ENCODE measurements at places on chromosomes 7 and 10.

GRCh38 chr7:29924684-29925083 lies 64.9 kb downstream of the SCRN1 start:
- no peak for DNase-seq

- no peak for DNase-seq
Measured at GRCh38 chr7:87567052-87567451, 33.6 kb downstream of the ABCB1 start.

DNA sequence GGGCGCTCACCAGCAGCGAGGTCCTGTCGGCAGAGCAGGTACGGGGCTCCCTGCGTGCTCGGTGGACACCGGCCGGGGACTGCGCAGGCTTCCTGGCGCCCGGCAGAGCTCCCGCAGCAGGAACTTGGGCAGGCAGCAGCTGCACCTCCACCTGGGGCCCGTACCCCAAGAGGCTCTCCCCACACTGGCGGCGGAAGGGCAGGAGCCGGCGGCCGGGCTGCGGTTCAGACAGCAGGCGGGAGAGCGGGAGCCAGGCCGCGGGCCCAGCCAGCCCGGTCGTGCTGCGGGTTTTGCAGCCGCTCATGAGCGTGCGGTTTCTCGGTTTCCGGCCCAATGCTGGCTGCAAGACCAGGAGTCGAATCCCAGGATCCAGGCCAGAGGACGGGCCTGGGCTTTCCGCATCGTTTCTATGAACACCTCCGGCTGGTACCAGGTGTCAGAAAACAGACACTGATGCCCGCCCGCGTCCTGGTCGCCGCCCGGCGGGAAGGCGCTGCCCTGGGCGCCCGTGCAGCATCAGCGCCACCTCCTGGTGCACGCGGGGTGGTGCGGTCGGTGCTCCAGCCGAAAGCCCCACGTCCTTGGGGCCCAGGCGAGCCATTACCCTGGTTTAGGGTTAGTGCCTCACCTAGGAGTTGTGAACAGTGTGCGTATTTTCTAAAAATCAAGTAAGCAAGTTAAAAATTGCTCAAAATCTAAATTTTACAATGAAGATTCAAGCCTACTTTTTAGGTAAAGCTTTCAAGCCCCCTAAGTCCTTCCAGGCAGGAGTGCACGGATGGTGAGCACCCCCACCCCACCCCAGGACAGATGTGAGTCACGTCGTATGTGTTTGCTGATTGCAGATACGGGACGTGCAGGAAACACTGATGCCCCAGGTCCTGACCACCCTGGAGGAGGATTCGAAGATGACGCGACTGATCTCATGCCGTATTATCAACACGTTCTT lies 47.4 kb upstream of the PRKAR1B start:
- peak; percentile 58 for DNase-seq

- no peak for DNase-seq
Measured at GRCh38 chr10:127612-128432, 7.4 kb upstream of the ZMYND11 start.

DNA sequence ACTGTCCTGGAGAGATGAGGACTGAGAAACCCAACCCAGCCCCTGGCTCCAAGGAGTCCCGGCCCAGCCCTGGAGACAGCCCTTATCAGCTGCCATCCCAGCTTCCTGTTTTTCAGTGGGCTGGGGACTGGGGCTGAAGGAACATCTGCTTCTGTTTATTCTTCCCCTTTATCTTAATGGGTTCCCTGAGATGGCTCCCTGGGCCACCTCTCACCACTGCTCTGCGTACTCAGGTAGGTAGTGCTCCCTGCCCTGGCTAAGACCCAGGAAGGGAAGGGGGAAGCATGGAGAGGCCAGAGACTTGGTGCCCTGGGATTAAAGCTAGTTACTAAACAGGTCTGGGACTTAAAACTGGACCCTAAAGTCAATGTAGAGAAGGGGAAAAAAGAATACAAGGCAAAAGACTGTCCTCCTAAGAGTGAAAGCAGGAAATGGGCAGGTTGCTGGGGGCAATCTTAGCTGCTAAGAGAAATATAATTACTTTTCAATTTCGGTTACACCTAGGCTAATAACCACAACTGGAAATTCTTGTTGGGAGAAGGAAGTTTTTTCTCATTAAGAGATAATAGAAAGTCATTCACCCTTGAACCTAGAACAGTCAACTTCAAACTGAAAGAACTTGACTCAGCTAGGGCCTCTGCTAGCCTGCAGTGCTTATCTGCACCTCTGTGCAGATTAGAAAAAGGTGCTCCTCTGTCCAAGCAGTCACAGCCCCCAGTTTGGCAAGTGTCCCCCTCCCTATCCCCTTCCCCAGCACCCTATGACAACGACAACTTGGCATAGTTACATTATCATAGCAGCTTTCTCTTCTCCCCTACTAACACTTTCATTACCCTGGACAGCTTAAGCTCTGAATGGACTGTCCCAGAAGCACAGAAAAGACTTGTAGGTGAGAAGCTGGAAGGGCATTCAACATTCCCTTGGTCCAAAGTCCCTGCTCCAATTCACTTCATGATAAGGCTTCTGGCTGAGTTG lies 65.6 kb upstream of the KDM7A start:
- no peak for DNase-seq

DNA sequence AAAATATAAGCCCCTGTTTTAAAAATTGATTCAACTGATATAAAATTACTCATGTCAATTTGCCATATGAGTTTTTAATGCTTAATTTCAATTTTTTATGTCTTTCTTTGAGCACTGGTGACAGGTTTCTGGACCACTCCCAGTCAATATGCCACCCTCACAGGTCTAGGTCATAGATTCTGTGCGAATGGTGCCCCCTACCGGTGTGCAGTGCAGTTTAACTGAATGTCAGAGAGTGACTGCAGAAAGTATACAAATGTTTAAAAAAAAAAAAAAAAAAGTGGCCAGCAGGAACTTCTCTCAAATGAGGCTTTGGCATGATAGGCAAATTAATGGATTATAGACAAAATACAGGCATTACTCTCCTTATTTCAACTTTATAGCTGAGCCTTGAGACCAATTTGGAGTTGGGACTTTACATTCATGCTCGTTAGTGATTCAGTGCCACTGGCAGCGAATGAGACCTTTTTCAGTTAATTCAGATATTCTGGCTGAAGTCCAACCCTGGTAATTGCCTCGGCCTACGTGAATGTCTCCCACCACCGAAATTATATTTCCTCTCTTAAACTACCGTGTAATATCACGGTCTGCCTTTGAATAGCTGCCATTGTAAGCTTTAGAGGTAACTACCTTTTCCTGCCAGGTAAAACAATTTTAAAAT lies 427.6 kb downstream of the PHTF2 start:
- DNase-seq = no peak

DNA sequence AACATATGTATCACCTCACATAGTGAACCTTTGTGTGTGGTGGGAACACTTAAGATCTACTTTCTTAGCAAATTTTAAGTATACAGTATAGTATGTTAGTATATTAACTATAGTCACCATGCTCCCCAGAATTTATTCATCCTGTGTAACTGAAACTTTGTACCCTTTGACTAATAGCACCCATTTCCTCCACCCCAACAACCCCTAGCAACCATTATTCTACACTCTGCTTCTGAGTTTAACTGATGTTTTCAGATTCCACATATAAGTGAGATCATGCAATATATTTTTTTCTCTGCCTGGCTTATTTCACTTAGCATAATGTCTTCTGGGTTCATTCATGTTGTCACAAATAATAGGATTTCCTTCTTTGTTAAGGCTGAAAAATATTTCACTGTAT lies 6.9 kb upstream of the VWDE start:
- DNase-seq = no peak

GRCh38 chr10:122054048-122055025 lies 65.4 kb downstream of the TACC2 start:
- no peak for DNase-seq

GRCh38 chr7:114874170-114874569 lies 47.7 kb upstream of the MDFIC start:
- no peak for DNase-seq

DNA sequence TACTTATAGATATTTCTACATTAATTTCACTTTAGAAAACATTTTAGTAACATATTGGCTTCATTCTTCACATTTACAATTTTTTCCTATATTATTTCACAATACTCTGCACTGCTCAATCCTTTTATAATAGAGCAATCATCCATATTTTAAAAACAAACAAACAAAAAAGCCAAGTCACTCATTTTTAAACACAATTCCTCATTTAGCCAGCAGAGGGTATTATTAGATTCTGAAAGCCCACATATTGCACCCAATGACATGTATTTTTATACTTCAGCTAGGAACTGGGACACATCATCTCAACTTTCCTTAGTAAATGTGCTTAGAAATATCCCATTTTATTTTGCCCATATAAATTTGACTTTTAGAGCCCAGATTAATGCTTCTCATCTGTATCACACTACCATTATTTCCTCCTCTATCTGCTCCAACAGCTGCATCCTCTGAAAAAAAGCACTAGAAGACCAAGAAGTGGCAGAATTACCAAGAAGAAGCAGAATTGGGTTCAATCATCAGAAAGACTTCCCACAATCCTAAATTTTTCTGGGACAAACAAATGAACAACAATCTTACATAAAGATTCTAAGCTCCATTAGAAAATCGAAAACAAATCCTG lies 29.5 kb downstream of the CTNNA3 start:
- DNase-seq = no peak

GRCh38 chr7:150829426-150829825 lies 22.9 kb upstream of the AOC1 start:
- DNase-seq = no peak

- no peak for DNase-seq
Measured at GRCh38 chr7:22061775-22062174, 116.1 kb upstream of the CDCA7L start.

DNA sequence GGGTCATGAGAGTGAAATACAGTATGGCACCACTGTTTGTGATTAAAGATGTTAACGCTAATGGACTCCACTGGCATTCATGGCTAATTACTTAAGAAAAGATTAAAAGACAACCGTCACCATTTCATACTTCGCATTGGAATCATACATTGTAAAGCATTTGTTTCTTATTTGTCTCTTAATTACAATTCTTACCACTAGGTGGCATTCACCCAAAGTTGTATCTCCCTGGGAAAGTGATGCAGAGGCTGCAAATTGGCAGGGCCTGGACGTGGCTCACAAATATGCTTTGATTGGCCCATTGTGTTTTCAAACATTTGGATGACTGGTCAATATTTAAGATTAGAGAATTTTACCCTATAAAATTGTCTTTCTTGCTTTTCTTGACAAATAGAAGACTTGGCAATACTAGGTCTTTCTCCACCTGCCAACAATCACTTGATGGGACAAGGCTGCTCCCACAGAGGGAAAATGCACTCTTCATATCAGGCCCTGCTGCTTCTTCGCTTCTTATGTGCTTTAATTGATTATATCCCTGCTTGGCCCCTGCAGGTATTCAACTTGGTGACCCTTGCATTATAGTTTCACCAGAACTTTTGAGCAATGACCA lies 72.1 kb upstream of the STARD3NL start:
- no peak for DNase-seq

DNA sequence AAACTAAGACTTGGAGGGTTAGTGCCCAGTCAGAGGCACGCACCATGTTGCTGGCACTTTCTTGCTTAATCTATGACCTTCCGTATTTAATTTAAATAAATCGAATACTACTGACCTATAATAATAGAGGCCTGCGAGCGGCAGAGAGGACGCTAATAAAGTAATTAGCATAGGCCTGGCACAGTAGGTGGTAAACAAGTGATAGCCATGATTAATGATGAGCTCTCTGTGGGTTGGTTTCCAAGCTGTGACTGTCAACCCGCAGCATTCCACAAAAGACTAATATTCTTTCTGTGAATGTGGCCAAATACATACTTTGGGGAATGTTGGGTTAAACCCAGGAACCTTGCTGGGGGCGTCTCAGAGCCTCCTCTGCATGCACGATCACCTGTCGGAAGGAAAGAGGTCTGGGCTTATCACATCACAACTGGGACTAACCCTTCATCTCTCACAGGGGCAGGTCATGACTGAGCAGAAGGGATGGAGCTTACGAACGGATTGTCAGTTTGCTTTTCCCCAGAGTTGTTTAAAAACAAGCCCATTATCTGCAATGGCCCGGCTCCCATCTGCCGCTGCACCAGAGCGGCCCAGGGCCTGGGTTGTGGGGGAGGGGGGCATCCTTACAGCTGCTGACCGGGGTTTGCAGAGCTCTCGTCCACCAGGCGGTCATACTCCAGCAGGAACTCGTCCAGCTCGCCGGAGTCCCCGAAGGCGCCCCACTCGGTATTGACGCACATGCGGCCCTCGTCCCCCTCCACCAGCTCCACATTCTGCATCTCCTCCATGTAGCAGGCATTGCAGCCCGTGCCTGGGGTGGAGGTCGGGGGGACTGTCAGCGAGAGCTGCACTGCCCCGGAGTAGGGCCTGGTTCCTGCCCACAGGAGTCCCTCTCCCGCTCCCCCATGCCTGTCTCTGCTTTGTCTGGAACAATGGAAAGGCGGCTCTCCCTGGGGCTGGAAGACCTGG lies 6.2 kb upstream of the MYL7 start:
- DNase-seq = no peak

- no peak for DNase-seq
Measured at GRCh38 chr10:108688314-108688713, 1235.0 kb downstream of the XPNPEP1 start.

GRCh38 chr10:51397695-51398094 lies 301.7 kb downstream of the CSTF2T start:
- no peak for DNase-seq

GRCh38 chr7:159070431-159071148 lies 74.1 kb downstream of the VIPR2 start:
- DNase-seq = no peak

GRCh38 chr7:152521420-152522337 lies 85.9 kb upstream of the KMT2C start:
- DNase-seq = no peak

DNA sequence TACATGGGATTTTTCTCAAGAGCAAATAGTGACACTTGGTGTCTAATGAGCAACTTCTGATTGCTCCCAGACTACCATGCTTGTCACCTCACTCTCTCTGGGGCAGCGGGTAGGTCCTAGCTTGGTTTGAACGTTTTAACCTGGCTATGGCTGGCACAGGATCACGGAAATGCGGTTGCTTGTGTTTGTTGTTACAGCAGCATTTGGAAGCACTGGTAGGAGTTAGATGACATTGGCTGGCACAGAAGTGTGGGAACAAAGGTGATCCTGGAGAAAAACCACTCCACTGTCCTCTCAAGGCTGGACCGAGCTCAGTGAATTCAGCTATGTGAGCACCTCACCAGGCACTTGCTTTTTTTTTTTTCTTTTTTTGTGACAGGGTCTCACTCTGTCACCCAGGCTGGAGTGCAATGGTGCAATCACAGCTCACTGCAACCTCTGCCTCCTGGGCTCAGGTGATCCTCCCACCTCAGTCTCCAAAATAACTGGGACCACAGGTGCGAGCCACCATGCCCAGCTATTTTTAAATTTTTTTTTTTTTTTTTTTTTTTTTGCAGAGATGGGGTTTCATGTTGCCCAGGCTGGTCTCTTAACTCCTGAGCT lies 3.5 kb upstream of the PFKFB3 start:
- DNase-seq = no peak
